ENCODE measurements at places on chromosomes 4 and X.

GRCh38 chr4:99382745-99383360 is 30.3 kb upstream of the ADH1C start:
- DNase-seq = no peak

- DNase-seq = peak; percentile 52
Measured at GRCh38 chr4:165874791-165875371, 1.8 kb downstream of the TLL1 start.

DNA sequence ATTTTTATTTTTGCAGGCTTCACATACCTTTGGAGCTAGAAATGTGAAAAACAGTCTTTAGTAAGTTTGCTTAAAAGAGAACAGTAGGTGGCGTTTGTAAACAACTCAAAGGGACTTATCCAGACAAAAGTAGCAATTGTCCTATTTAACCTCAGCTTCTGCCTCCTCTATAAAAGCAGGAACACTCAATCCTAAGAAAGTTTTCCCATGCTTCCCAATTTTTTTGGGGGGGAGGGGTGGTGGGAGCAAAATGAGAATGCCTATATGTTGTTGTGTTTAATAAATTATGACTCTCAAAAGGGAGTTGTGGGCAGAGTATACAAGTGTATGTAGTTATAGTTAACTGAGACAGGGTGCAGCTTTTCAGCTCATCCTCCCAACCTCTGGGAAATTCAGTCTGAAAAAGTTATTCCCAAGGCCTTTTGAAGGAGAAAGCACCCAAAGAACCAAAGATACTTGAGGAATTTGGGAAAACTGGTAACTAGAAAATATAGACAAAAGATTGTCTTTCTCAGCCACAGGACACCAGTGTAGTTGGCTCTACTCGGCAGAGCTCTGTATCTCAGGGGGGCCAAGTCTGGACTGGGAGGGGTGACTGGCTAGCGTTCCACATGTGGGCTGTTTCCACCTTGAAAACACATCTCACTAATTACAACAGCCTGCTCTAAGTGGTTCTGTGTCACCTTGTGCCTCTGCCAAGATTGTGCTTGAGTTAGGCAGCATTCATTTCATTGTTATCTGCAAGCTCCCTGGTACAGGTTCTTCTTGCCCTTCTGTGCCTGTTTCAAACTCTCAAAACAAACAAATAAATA is 2.8 kb downstream of the SFRP2 start:
- no peak for DNase-seq

DNA sequence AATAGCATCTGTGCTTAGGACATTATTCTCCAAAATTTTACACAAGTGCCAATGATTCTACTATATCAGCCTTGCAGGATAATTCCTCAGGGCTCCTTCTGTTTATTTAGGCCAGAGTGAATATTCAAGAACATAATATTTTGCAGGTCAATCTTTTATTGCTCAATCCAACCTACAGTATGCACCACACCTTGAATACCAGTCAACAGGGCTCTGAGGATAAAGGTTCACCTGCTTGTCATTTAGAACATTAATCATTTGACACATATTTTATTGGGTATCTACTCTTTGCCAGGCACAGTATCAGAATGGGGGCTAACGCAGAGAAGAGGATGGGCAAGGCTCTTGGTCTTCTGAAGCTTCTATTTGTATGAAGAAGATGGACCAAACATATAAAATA is 66.2 kb upstream of the SHISA3 start:
- no peak for DNase-seq

- DNase-seq = no peak
Measured at GRCh38 chrX:115958687-115959359, 211.7 kb upstream of the AGTR2 start.

DNA sequence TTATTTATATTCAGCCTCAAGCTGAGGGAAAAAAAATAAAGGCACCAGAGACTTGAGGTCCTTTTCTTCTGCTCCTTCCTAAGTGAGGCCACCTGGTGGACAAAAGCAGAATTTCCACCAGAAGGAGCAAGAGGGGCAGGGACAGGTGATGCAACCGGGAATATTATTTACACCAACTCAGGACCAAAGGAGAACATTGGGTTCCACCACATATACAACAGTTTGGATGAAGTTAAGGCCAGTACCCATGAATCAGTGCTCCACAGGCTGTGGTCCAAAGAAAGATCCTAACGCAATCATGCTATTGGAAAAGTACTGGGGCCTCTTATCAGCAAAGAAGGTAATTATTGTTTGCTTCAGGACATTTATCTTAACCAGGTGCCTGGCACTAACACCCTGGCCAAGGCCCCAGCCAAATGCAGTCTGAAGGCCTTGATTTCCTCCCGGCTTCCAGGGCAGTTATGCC is 57.4 kb downstream of the TSC22D3 start:
- DNase-seq = peak; percentile 83

DNA sequence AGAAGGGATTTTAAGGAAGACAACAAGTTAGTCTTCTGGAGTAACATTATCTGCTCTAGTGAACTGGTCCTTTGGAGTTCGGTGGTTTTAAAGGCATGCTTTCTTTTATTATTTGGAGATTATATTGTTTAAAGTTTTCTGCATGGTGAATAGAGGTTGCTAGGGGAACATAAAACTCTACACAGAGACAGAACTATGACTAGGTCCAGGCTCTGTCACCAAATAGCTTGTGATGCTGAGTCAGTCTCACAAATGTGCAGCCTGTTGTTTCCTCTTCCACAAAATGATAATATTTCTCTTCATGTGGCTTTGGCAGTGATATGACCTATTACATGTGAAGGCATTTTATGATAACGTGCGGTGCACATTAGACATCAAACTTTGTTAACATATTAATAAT is 132.6 kb downstream of the PACRGL start:
- no peak for DNase-seq

All from NCI-H2081 (cell line).